ENCODE measurements at places on chromosomes 5 and 9.

DNA sequence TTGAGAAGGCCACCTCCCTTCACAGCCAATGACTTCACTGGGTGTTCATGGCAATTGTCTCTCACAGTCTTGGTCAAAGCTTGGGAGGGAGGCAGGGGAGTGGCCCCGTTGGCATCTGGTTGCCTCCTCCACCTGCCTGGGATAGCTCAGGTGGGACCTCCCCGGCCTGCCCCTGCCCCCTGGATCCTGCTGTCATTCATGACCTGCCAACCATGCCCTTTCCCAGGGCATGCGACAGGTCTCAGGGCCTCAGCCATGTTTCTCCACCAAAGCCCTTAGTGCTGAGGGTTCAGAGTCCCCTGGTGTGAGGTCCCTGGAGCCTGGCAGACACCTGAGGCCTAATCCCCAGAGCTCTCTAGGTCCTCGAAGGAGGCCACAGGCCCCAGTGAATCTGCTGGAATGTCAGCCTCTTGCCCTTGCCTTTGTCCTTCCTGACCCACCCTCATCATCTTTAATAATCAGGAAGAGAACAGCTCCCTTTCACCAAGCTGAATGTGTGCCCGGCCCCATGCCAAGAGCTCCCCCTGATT lies 5.6 kb downstream of the DAB2IP start:
- no peak for DNase-seq

DNA sequence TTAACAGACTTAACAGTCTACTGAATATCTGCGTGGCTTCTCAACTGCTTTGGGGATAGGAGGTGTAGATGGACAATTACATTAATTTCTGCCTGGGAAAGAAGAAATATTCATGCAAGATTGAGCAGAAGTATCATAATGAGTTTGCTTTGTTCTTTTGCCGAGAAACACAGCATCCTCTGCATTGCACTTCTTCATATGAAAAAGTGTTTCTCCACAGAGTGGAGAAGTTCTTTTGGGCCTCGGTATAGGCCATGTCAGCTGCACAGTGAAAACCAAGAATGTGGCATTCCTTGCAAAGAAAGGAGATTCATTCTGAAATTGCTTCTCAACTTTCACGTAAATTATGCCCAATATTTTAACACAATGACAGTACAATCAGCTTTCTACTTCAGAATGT lies 17.6 kb upstream of the SNX2 start:
- no peak for DNase-seq

DNA sequence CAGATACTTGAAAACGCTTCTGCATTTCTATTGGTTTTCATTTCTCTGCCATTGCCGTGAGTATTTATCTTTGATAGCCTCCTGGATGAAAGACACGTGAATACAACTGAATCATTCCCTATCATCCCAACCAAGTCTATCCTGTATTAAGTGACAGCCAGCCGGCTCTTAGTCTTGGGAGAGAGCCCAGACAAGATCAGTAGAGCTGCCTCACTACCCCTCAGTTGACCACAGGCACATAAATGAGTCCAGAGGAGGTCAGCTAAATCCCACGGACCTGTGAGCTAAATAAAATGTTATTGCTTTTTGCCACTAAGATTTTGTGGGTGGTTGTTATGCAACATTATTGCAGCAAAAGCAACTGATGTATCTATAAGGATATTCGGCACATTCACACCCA lies 639.0 kb upstream of the ACO1 start:
- DNase-seq: no peak

DNA sequence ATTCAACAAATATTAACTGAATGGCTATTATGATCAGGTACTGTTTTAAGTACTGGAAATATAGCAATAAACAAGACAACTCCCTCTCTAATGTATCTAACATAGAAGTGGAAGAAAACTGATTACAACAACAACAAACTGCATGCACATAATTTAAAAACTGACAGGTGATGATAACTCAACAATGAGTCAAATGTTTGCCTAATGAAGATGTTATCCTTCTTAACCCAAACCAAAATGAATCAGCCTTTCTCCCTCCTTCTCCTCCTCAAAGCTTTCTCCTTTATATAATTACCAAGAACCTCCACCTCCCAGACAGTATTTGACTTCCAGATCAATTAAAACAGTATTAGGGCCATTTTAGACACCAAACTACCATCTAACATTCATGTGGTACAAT lies 49.3 kb downstream of the RICTOR start:
- DNase-seq: no peak

GRCh38 chr9:17987189-17987588 lies 408.3 kb downstream of the SH3GL2 start:
- DNase-seq: no peak

DNA sequence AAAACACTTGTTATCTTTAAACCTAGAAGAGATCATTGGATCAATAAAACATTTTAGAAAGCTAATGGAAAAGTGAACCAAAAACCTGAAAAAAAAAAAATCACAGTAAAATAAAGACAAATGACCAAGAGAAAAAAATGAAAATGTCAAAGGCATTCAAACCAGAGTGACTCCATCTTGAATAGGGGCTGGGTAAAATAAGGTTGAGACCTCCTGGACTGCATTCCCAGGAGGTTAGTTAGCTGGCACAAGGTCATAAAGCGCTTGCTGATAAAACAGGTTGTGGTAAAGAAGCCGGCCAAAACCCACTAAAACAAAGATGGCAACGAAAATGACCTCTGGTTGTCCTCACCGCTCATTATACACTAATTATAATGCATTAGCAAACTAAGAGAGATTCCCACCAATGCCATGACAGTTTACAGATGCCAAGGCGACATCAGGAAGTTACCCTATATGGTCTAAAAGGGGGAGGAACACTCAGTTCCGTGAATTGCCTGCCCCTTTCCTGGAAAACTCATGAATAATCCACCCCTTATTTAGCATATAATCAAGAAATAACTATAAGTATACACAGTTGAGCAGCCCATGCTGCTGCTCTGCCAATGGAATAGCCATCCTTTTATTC lies 116.7 kb upstream of the NEK6 start:
- DNase-seq: no peak

GRCh38 chr5:152472083-152472482 lies 67.0 kb upstream of the NMUR2 start:
- DNase-seq: no peak

GRCh38 chr5:31113101-31113500 lies 80.4 kb upstream of the CDH6 start:
- no peak for DNase-seq

GRCh38 chr9:121364077-121364476 lies 6.0 kb downstream of the STOM start:
- DNase-seq: no peak

DNA sequence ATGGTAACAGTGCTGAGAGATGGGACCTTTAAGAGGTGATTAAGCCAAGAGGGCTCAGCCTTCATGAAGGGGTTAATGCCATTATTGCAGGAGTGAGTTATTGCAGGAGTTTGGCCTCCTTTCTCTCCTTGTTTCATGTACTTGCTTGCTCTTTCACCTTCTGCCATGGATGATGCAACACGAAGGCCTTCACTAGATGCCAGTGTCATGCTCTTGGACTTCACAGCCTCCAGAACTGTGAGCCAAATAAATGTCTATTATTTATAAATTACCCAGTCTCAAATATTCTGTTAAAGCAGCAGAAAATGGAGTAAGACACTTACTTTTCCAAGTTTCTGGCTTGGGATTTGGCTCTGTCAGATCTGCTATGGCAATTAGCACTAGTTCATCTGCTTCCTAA lies 38.4 kb upstream of the RECK start:
- no peak for DNase-seq

DNA sequence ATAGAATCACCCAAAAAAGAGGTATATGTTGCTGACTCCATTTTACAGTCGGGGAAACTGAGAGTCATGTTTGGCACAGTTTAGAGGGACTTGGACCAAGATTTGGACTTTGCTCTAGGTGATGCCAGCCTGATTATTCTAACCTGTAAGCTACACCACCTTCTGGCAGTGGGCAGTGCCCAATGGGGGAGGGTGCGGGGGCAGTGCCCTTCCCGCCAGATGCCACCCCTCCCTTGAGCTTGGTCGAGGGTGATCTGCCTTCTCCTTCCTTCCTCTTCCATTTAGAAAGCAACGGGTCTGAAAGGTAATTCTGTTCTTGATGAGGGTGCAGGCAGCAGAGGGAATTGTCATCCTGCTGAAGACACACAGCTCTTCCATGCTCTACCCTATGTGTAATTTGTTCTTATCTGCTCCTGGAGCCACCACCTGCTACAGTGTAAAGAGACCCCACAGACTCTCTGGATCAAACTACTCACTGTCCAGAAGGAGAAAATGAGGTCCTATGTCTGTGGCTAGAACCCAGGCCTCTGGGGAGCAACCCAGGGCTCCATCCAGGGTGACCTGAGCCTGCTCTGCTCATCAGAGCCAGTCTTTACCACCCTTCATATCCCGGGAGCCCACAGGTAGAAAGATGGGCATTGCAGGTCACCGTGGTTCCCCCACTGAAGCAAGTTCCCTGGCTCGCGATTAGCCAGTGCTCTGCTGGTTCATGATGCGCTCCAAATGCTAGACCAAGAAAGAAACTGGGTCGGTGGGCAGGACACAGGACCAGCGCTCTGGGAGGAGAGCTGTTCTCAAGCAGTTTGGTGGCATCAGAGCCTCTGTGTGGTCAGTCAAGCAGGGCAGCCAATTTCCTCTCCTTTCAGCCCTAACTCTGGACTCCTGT lies 156.2 kb downstream of the RGS3 start:
- no peak for DNase-seq

DNA sequence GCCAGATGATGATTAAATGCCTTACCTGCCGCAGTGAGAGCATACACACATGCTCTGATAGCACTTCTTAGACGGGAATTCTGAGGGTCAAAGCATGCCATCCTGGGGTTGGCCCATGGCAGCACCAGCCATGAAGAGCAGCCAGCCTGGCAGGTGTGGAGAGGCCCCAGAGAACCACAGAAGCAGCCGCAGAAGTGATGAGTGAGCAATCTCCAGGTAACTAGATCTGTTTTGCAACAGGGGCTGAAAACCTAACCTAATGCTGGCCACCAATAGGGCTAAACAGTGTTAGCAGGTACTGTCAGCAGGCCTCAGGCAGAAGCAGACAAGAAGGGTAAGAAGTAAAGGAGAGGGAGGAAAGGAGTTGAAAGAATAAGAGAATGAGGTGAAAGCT lies 33.5 kb upstream of the HOMER1 start:
- DNase-seq: peak; percentile 36

- no peak for DNase-seq
These were observed 1.3 kb downstream of the SLC9A3 start for GRCh38 chr5:522899-523440.

DNA sequence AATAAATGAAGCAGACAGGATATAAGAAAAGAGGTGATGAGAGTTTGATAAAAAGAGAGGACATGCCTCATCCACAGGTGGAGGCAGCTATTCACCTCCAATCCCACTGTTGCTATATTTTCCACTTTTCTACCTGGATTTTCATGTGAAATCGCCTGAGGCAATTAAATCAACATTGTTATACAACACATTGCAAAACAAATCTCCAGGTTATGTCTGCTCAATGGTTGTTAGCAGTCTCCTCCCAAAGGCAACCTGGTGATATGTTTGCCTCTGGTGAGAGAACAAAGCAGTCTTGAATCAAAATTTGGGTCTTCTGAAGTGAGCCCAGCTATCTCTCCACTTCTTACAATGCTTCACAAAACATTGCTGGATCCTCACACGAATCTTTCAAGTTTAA lies 30.0 kb downstream of the NREP start:
- DNase-seq: no peak

- no peak for DNase-seq
These were observed 51.0 kb upstream of the PHF24 start for GRCh38 chr9:34907044-34907443.

DNA sequence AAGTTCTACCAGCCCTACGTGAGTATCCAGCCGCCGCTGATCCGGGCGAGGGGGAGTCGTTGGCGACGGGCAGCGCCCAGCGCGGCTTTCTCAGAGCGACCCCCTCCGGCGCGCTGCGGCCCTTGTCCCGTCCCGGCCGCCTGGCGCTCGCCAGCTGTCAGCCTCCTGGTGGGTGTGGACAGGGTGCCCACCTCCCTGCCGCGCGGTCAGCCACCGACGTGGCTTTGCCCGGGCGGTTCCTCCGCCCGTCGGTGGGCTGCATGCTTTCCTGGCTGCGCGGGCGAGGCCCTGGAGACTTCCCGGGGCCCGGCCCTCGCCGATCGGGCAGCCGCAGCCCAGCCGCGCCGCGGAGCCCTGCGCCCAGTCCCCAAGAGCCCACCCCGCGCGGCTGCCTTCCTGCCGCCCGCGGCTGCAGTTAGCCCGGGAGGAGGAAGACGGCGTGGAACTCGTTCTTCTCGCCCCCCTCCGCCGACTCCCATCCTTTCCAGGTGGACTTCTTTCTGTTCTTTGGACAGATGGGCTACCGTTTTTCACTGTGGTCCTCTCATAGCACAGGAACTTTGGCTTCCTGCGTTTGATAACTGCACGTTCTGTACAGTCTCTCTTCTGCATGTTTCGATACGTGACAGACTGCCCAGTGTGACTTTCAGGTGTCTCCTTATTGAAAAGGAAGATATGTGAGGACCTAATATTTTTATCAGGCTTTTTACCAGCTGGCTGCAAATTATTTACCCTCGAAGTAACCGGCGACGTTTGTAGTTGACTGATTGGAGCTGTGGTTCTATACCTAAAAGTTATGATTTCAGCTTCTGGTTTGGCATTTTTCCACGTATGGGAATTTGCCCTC lies 577 bp downstream of the AP3S1 start:
- peak; percentile 65 for DNase-seq

- DNase-seq: no peak
These were observed 346.8 kb downstream of the TRIM36 start for GRCh38 chr5:114822863-114823262.

- peak; percentile 35 for DNase-seq
These were observed 16.7 kb downstream of the GALNT10 start for GRCh38 chr5:154207204-154207603.

- no peak for DNase-seq
These were observed 628.5 kb downstream of the CHSY3 start for GRCh38 chr5:130532786-130533185.

GRCh38 chr9:134136118-134136995 lies 475 bp downstream of the WDR5 start:
- no peak for DNase-seq

- DNase-seq: no peak
These were observed 22.1 kb downstream of the PTCH1 start for GRCh38 chr9:95494416-95495371.

DNA sequence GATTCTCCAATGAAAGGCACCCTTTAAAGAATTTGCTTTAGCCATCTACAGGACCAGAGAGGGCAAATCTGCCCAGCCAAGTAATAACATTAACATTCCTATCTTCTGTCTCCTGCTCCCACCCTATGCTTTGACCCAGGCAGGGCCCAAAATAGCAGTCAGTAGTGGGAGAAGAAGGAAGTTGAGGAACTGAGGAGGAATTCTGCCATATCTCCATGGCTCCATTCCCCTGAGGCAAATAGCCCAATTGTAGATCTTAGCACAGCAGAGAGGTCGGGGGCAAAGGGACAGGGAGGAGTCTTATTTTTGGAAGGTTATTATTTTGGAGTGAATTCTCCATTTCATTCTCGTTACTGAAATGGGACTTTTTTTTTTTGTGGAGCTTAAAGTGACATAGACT lies 111.1 kb upstream of the IFNK start:
- no peak for DNase-seq

DNA sequence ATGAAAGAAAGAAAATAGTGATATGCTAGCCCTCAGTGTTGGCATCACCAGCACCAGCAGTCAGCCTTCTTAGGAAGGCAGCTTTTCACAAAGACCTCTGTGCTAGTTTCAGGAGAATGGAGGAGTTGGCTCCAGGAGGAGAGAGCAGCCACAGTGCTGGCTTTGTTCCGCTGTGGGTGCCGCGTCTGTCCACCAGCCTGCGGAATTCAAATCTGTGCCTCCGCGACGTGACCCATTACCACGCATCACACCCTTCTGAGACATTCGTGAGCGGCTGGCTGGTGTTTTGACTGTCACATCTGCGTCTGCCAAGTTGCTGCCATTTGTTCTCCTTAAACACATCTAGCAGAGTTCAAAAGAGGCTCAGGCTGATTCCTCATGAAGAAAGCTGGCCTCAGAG lies 34.4 kb downstream of the SNX18 start:
- no peak for DNase-seq
